Stimulated activated CD4-positive, alpha-beta T cell treated with anti-CD3 and anti-CD28 coated beads, Interleukin-12 subunit alpha, Interleukin-12 subunit beta, amount 100 ng/mL, for 24 hours (primary cell): ENCODE measurements at places on chromosomes 5 and 9.

GRCh38 chr5:77778398-77778797, 2.3 kb upstream of the TBCA start:
- no peak for DNase-seq

- no peak for DNase-seq
These were observed 47.5 kb upstream of the CPLX2 start for GRCh38 chr5:175823731-175824525.

DNA sequence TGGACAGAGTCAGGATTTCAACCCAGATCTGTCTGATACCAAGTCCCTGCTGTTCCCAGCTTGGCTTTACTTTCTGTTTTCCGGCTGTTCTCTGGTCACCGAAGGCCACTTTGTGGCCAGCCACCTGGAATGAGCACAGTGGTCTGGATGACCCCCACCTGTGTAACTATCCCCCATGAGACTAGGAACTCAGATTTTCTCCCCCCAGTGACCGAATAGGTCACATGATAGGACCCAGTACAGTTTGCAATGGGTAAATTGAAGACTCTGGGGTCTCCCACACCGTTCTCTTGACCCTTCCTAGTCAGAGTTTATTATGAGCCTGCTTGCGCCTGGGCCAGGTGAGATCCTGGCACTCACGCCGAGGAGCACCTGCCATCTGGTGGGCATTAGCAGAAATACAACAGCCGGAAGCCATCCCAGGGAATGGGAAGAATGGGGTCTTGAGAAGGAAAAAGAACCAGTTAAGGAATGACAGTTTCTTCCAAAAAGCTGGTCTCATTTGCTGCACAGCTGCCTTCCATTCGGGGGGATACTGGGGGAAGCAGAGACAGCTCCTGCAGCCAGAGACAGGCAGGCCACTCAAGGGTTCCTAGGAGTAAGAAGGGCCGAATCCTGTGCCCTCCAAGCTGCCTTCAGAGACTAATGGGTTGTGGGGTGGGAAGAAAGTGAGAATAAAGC, 7.1 kb downstream of the PHYHD1 start:
- DNase-seq, result no peak

DNA sequence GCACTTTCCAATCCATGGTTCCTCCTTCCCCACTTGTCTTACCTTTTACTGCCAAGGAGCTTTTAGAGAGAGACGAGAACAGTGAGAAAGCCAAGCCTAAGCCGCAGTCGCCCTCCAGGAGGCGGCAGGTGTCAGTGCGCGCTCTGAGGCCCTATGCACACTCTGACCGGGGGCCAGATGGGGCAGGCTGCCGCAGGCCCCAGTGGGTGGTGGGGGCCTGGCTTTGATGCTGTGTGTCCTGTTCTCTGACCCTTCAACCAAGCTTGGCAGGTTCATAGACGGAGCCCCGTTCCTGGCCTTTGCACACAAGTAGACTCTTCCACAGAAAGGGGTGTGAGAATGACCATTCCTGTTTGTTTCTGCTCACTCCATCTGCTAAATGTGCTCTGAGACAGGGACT, 77.3 kb downstream of the WNK2 start:
- DNase-seq, result no peak

DNA sequence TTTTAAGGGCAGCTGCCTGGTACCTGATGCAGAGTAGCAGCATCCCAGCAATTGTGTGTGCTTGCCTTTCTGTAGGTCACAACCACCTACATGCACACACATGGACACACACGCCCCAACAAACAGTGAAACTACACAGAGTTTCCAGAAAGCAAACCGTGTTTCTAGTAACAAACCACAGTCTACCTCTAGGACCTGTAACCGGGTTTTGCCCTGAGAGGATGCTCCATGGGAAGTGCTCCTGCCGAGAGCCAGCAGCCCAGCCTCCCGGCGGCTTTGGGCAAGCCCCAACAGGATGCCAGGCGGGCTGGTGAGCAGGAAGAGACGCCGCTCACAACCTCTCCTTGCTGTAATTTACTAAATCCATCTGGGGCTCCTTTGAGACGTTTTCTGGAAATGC, 4.1 kb upstream of the TCF7 start:
- no peak for DNase-seq

DNA sequence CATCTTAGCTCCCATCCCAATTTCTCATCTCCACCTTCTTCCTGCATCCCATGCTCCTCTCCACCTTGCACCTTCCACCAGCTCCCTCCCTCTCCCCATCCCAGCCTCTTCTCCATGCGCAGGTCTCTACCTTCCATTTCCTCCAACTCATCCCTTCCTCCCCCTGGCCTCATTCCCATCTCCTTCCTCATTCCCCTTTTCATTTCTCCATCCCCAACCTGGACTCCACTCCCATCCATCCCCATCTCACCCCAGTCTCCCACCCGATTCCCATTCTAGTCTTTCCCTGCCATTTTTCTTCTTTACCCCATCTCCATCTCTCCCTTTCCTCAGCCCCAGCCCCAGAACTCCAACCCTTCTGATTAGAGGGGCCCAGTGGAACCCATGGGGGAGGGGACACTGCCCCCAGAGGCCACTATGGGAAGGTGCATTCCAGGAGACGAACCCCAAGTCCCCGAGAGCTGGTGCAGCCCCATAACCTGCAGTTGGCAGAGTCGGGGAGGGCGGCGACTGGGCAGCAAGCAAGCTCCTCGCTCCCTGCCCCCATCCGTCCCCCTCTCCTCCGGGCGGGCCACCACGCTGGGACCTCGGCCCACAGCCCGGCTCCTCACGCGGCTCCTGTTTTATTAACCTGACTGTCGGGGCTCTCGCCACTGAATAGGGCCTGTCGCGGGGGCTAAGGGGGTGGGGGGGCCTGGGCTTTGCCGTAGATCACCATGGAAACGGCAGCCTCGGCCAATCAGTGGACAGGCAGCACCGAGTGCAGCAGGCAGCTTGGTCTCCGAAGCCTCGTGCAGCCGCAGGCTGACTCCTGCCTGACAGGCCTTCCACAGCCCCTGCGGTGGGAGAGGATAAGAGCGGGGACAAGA, 66.7 kb downstream of the PCDH1 start:
- no peak for DNase-seq

DNA sequence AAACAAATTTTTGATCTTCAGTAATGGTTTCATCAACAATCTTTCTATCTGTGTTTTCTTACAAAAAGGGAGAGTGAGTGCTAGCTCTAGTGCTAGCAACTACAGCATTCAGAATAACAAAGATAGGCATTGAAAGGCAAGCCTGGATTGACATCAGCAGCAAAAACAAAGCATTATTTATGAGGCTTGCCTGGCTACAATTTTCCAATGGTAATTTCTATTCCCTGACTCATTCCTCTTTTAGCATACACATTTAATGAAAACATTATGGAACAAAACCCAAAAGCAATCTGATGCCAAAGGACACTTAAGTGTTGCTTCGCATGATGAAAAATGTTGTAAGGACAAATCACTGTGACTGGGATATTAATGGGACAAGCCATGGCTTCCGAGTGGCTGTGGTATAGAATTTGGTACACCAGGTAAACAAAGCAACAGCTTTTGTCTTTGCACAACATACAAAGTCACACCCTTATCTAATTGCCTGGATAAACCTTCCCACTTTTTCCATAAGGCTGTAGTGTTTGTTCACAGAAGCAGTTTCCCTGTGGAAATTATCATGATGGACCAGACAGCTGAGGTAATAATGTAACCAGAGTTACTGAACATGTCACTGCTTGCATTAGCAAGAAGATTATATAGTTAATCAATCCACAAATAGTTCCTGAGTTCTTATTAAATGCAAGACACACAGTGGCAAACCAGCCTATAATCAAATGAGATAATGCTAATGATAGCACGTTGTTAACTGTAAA, 179.8 kb upstream of the EDIL3 start:
- no peak for DNase-seq

- no peak for DNase-seq
These were observed 110.1 kb upstream of the MOCS2 start for GRCh38 chr5:53219610-53220009.

DNA sequence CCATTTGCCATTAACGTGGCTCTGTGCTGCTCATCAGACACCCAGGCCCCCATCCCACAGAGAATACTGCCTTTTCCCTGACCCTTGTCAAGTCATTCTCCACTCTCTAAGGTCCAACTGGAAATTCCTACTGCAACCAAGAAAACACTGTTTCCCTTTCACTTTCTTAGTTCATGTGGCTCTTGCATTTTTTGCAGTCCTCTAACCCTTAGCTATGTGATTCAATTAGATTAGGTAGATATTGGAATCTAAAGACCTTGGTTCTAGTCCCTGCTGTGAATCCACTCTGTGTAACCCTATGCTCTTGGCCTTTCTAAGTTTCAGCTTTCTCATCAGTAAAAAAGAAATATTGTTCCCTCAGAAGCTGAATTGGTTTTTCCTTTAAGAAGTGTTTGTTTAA, 649.4 kb downstream of the CCDC171 start:
- no peak for DNase-seq
